Fibroblast of skin of scalp (primary cell): ENCODE measurements at places on chromosomes 1 and 21.

DNA sequence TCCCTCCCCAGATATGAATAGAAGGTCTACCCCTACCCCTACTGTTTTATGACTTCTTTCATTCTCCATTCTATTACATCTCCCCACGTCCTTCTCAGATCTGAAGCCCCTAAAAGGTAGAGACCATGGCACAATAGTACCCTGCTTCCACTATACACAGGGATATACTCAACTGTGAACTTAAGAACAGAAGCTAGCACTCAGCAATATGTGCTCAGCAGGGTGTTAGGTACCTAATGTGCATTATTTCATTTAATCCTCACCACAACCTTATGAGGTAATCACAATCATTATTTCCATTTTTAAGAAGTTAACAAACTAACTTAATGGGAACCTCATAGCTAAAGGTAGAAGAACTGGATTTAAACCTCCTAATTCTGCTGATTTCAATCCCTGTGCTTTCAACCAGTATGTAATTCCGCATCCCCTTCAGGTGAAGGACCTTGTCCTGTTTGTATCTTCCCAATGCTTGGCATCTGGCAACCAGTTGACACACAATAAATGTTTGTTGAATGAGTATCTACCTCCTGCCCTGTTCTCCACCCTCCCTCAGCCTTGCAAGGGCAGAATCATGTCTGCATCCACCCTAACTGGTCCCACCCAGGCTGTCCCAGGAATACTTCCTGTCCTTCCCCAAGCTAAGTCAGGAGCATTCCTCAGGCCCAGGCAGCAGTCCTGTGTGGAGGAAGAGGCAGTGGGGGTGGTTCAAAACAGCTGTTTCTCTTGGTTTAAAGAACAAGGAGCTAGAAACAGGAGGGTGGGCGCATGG is 6.5 kb downstream of the DENND2D start:
- peak; percentile 10 for DNase-seq

DNA sequence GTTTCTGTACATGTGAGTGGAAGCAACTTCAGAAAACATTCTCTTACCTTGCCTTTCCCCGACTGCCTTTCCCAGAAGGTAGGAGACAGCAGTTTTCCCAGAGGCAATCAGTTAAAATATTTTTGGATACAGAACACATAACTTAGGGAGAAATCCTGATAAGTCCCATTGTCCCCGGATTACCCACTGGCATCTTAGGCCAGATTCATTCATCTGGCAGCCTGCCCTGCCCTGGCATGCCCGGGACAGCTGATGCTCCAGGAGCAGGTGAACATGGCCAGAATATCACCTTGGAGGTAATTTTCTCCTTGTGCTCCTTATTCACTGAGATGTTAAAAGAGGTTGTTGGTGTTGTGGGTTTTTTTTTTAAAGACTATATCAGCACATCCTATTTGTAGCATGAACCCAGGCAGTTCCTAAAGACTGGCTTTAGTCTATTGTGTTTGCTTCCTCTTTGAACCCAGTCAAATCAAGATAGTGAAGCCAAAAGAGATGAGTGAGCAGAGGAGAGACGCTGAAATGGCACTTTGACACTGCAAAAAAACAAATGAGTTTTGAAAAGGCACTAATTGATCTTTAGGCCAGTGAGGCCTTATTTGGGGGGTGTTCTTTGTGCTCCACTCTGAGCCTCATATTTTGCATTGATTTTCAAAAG is 139.6 kb downstream of the PLPP3 start:
- DNase-seq: no peak

DNA sequence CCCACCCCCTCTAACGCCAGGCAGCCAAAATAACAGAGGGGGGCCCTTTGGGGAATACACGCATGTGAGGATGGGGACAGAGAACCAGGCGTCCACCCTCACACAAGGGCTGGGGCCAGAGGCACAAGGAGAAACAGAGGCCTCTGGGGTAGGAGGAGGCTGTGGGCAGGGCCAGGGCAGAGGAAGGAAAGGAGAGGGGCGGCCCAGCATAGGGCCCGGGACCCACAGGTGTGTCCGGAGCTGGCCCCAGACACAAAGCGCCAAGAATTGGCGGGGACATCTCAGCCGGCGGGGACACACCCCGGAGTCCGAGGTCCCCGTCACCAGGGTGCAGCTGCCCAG is 6.7 kb downstream of the PLEKHG5 start:
- DNase-seq: no peak

- no peak for DNase-seq
Measured at GRCh38 chr1:232423591-232423990, 206.3 kb downstream of the SIPA1L2 start.

DNA sequence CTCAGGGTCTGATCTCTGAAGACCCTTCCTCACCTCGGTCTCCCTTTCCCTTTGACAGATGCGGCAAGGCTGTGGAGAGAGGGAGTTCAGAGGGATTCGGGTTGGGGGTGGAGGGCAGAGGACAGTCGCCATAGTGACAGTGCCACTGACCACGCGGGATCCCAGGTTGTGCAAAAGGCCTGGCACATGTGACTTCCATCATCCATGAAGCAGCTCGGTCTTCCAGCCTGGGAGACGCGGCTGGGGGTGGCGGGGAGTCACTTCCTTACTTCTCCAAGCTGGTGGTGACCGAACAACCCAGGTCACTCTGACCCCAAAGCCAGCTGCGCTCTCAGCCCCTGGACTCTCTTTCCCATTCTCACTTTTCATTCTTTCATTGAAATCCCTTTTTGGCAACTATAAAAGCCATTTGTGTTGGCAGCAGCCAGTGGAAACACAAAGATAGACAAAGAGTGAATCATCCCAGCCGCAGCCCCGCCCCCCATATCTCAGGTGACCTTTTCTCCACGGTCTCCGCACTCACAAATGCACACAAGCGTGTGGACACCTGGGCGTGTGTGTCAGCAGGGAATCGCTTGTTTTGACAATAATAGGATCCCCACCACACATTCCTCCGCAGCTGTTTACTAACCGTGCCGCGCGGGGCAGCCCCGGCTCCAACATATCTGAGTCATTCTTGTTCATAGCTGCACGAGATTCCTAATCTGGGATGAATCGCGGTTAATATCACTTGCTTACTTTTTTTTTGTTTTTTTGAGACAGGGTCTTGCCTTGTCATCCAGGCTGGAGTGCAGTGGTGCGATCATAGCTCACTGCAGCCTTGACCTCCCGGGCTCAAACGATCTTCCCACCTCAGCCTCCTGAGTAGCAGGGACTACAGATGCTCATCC is 68.3 kb downstream of the DHRS3 start:
- DNase-seq: peak; percentile 86

DNA sequence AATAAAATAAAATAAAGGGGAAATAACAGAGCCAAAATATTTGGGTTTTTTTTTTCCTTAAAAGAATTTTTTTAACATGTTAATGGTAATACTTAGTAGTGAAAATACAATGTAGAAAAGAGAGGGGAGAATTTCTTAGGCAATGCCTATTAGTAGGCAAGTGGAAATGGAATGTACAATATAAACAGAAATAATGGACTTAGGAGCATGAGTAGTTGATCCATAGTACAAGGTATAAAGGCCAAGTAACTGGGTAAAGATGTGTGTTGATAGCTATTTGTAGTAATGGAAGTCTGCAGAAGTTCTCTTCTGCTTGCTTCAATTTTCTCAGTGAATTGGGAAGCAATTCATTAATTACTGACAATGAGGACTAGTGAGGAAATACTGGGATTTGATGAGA is 34.4 kb downstream of the TESK2 start:
- no peak for DNase-seq

DNA sequence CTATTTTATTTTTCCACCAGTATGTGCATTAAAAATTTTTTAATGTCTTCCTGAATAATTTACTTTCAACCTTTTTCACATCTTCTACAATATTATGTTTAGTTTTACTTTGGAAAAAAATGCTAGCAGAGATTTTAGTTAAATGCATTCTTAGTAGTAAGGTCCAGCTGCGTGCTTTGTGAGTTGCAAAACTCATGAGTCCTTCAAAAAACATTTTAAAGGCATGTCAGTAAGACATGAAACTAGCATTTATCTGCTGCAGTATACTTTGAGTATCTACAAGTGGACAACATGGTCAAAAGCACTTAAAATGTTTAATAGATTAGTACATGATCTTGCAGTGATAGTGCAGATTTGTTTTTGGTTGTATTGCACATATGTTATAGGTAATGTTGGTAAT is 139.0 kb downstream of the HS2ST1 start:
- no peak for DNase-seq

GRCh38 chr1:192860478-192861185 is 51.8 kb downstream of the RGS2 start:
- no peak for DNase-seq

GRCh38 chr1:228960705-228961104 is 225.4 kb downstream of the RHOU start:
- no peak for DNase-seq

DNA sequence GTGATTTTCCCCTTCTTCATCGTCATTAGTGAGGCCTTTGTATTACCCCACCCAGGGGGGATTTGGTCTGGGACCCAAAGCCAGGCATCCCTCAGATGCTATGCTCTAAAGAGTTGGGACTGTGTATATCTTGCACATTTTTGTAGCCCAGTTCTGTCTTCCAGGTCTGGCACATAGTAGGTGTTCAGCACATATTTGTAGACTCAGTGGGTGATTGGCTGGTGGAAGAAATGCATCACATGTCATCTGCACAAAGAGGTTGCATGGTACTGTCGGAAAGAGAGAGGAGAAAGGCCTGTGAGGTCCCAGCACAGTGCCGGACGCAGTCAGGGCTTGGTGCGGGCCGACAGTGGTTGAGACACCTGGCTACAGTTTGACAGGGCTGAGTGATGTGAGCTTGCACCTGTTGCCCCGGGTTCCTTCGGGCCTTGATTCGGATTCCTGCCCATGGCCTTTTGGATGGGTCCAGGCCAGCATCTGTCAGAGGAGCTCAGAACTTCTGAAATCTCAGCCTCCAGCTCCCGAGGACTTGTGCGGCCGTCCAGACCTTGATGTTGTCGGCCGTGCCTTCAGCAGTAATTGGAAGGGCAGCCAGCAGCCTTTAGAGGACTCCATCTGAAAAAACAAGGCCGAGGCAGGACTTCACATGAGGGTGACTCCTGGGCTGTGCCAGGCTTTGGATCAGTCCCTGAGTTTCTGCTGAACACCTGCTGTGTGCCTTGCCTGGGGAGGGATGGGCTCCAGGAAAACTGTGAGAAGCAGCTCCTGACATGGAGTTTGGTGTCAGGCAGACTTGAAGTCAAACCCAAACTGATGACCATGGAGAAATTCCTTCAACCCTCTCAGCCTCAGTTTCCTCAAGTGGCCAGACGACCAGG is 40.9 kb upstream of the PADI1 start:
- DNase-seq: no peak

GRCh38 chr1:150619576-150620509 is 9.6 kb downstream of the ENSA start:
- peak; percentile 79 for DNase-seq

DNA sequence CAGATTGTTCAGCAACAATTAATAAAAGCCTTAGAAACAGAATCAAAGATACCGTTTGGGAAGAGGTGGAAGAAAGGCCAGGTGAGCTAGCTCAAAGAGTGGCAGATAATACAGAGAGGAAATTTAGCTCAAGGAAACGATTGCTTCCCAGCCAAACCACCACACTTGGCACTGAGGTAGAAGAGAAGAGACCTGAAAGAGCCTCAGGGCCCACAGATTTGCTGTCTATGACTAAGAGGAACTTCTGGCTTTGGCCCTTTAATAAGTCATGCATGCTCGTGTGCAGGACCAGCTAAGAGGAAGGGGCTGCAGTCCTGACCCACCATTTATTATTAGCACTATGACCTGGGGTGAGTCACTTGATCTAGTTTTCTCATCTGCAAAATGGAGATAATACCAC is 72.8 kb upstream of the BCL10 start:
- no peak for DNase-seq

- DNase-seq: no peak
Measured at GRCh38 chr1:38244218-38244845, 197.7 kb upstream of the POU3F1 start.

GRCh38 chr1:181141431-181141910 is 53.0 kb downstream of the IER5 start:
- peak; percentile 80 for DNase-seq

DNA sequence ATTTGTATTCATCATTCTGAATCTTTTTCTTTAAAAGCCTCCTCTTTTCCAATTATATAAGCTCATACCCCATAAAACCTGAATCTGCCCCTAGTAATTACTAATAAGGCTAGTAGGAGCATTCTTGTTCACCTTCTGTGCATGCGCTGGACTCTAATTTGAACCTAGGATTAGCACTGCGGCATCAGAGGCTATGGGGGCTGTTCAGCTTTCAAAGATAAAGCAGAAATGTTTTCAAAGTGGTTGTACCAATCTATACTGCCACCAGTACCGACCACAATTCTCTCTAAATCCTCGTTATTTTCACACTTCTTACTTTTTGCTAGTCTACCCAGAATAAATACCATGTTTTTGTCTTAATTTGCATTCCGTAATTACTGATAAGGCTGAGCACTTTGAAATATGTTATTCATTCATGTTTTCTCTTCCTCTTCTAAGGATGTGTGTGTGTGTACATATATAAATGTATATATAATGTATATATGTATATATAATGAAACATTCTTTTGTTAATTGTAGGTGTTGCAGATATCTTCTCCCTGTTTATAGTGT is 1.6 kb upstream of the DDX59 start:
- DNase-seq: no peak

DNA sequence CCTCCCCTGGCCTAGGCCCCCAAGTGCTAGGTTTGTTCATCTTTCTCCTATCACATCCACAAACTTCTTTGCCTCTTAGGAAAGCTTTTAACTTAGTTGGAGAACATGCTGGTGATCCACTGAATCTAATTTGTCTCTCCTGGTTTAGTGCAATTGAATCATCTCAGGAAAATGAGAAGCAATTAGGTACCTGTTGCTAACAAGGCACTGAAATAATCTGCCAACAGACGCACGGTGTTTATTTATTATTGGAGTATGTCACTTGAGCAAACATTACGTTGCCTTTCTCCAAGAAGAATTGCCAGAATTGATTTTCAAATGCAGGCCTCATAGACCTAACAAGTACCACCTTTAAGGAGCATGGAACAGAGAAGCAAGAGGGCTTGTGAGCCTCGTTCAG is 309.4 kb downstream of the NFIA start:
- no peak for DNase-seq

- DNase-seq: peak; percentile 48
Measured at GRCh38 chr21:31347435-31348032, 3.5 kb upstream of the TIAM1 start.

- DNase-seq: no peak
Measured at GRCh38 chr21:42570841-42571387, 57.3 kb downstream of the SLC37A1 start.

DNA sequence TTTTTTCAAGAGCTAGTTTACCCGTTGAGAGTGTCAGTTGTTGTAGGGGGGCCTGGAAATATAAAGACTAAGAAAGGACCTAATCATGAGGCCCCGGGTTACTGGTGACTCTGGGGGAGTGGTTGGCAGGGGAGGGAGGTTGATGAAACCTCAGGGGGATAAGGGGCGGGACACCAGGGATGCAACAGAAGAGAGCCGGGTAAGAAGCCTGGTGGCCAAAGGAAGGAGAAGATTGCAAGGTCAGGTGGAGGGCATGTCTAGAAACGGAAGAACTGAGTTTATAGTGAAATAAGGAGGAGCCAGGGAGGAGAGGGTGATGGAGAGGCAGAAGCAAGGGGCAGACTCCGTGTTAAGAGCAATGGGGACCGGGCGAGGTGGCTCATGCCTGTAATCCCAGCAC is 12.5 kb upstream of the SPOCD1 start:
- no peak for DNase-seq
